DMS 273 treated with DMSO at 0.1 percent for 48 hours (cell line): ENCODE measurements at places on chromosomes 3 and 15.

GRCh38 chr15:66285533-66286280, 7.7 kb upstream of the DIS3L start:
- no peak for DNase-seq

DNA sequence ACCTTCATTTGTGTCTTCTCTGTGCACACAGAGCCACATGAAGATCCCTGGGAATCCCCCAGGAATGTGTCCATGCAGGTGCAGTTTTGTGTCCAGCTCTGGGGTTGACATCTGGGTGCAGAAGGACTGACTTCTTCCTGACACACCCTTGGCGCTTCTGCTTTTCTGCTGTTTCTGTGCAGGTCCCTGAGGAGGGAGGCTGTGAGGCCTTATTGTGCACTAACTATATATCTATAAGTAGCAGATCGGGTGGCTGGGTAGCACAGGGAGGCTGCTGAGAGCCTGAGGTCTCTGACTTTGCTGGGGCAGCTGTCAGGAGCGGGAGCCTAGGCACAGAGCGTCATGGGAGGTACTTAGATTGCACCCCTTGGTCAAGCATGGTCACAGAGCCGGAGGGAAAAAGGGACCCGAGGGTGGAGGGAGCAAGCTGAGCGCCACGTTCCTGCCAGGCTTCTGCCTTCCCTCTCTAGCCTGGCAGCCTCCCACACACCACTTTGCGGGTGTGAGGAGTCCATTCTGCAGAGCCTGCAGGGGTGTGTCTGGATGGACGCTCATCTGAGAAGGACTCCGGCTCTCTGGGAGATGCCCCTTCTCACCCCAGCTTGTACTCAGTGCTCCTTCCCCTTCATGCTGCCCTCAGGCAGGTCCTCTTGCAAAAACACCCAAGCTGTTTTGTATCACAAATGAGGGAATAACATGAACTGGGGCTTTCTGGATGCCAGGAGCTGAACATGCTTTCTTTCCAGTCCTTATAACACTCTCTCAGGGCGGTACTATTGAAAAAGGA, 23.9 kb downstream of the CCDC33 start:
- no peak for DNase-seq

DNA sequence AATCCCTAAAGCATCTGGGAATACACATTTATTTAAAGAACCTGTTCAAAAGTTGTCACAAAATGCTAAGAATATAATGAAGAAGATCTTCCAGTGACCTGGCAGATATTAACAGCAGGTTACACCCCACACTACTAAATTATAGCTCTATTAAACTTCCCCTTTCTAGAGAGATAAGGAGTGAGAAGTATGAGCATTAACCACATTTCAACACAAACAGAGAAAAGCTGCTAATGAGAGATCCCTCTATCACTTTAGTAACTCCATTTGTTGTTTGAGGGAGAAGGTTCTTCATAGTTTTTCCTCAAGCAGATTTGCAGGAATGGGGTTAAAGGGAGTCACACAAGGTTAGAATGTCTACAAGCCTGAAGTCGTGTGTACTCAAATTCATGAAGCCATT, 3.6 kb downstream of the COL8A1 start:
- no peak for DNase-seq

GRCh38 chr3:149145974-149146373, 16.5 kb downstream of the HPS3 start:
- no peak for DNase-seq

DNA sequence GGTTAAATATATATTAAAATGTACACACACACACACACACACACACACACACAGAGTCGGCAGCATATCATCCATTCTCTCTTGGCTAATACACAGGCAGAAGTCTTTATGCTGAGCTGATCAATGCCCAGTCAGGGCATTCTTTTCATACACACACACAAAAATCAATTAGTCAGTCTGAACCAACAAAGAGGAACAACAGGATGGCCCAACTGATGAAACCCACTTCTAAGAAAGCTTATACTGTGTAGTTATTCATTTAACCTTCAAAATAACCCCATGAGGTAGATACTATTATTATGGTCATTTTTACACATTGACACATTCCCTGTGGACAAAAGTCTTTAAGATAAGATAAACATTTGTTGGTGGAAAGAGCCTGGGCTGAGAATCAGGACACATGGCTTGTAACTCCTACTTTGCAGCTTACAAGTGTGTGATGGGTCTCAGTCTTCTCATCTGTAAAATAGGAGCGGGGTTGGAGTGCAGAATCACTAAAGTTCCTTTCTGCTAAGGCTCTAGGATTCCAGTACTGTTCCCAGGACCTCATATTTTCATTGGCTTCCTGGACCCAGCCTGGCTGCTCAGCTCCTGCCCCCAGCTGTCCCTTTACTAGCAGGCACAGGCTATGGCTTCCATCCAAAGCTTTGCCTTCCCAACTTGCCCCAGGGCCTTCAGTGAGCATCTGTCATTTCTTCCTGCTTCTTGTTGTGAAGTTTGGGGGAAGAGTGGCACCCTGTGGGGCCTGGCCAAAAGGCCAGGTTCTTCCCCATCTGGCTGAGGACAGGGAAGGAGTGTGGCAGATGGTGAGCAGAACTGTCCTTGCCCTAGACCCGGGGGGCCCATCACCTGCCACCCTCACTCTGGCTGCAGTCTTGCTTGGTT, 27.2 kb upstream of the GLCE start:
- peak; percentile 97 for DNase-seq

DNA sequence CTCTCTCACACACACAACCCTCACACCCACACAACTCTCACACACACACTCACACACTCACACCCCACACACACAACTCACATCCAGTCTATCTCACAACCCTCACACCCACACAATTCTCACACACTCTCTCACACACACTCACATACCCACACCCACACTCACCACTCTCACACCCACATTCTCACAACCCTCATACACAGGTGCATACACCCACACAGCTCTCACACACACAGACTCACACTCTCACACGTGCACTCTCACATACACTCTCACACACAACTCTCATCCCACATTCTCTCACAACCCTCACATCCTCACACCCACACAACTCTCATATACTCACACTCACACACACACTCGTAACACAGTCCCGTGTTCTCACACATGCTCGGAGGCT, 134.4 kb downstream of the FBLN2 start:
- DNase-seq, result no peak

- no peak for DNase-seq
Measured at GRCh38 chr3:44942202-44942921, 33.6 kb downstream of the ZDHHC3 start.

DNA sequence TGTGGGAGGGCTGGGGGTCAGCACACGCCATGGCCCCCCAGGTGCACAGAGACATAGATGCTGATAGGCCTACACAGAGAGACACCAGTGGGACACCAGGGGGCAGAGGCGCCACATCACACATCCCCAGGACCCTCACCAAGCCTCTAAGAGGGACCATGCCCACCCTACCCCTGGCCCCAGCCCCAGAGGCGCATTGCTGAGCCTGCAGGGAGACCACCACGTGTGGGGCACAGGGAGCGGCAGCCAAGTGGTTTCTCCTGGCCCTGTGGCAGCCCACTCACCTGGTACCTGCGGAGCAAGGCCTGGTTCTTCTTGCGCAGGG, 1.2 kb downstream of the CCDC9B start:
- DNase-seq, result no peak

- no peak for DNase-seq
Measured at GRCh38 chr15:100247228-100248225, 94.2 kb downstream of the ADAMTS17 start.

DNA sequence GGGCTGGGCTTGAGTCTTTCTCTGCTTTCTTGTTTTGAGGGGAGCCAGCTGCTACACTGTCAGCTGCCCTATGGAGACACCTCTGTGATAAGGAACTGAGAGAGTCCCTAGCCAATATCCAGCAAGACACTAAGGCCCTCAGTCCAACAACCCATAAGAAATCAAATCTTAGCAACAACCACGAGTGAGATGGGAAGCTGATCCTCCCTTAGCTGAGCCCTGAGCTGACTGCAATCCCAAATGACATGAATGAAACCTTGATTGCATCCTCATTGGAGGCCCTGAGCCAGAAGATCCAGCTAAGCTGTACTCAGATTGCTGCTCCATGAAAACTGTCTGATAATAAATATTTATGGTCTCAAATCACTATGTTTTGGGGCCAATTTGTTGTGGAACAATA, 302.1 kb upstream of the MME start:
- DNase-seq, result no peak
